DMS 273 treated with DMSO at 0.1 percent for 48 hours (cell line): ENCODE measurements at places on chromosomes 5 and 9.

DNA sequence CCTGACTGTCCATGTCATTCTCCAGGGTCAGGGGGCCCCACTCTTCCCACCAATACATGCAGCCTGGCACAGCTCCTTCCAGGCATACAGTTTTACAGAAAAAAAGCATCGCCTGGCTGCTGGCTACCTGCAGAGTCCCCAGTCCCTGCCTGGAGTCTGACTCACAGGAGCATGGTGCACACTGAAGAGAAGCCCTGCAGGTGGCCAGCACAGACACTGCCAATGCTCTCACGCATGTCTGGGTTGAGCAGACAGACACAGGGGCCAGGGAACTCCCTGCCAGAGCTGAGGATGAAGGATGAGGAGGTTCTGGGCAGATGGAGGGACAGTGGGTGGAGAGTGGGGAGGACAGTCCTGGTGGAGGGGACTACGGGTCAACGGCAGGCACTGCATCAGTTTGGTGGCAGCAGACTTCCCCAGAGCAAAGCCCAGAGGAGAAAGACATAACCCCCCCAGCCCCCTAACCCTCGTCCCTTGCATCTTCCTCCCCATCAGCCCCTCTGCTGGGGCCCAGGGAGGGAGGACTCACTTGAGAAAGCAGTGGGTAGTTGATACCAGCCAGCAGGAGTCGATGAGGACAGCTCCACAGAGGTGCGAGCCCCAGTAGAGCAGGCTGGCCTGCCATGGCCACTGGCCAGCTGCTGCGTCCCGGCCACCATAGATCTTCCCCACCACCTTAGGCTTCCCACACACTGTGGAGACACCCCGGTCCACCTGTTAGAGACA is 72.9 kb upstream of the SPTLC1 start:
- DNase-seq: no peak

- no peak for DNase-seq
Observed at GRCh38 chr5:53110156-53110555, 599 bp upstream of the MOCS2 start.

GRCh38 chr5:53362521-53362941 is 117.9 kb upstream of the FST start:
- DNase-seq: no peak

GRCh38 chr9:112755675-112756074 is 5.1 kb downstream of the SNX30 start:
- no peak for DNase-seq

DNA sequence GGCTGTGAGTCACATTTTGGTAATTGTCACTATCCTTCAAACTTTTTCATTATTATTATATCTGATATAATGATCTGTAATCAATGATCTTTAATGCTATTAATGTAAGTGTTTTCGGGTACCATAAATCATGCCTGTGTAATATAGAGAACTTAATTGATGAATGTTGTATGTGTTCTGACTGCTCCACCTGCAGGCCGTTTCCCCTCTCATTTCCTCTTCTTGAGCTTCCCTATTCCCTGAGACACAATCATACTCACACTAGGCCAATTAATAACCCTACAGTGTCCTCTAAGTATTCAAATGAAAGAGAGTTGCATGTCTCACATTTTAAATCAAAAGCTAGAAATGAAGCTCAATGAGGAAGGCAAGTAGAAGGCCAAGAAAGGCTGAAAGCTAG is 420.9 kb upstream of the SGCD start:
- DNase-seq: no peak

DNA sequence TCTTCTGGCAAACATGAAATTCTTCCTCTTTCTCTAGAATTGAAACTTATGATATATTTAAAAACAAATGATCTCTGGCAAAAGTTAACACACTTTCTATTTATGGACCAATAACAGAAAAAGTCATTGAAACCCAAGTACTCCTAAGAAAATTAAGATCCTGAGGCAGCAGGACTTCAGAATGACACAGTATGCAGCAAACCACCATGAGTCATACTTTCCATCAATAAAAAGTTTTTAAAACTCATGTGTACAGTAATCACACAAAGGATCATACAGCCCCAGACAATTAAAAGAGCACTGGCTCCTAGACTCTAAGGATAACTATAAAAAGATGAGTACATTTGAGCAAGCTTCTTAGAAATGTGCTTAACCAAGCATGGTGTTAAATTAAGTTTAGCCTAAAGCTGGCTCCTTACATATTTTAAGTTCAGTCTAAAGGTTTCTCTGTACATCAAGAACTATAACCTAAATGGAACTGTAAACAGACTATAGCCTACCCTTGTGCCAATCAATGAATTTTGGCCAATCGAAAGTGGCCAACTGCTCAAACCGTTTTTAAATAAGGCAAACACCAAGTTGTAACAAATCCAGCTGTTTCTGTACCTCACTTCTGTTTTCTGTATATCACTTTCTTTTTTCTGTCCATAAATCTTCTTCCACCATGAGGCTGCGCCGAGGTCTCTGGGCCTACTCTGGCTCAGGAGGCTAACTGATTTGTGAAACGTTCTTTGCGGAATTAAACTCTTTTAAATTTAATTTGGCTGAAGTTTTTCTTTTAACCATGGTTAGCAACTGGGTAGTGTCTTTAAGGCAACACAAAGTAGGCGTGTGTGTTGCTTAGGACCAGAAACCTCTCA is 232.1 kb upstream of the PIK3R1 start:
- DNase-seq: no peak

DNA sequence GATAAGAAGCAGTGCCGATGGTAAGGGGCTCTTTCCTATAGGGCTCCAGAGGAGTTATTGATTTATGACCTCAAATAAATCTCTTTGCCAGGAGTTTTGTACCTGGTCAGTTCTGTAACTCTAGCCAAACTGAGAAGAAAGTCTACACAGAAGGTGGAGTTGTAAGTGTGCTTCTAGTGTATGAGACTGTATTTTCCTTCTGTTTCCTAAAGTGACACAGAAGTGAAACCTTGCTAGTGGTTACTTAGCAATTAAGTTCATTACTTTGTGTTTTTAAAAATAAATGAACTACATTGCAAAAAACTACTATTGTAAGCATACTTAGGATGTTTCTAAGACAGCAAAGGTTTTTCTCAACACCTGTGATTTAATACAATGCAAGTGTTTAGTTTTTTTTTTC is 48.7 kb upstream of the ACTBL2 start:
- no peak for DNase-seq

DNA sequence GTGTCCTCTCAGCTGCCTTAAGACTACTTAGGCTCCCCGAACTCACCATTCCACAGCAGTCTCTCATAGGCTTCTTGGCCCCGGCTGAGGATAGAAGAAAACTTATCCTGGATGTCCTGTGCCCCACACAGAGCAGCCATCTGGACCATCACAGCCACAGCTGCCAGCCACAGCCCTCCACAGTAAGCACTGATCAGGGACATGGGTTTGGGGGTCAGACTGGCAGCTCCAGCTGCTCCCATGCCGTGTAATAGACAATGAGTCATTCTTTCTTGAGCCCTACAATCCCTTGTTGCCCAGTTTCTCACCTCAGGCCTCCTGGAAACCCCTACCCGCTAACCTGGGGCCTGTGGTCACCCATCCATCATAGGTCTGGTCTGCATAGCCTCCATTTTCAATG is 5.7 kb downstream of the CREB3 start:
- DNase-seq: peak; percentile 34

DNA sequence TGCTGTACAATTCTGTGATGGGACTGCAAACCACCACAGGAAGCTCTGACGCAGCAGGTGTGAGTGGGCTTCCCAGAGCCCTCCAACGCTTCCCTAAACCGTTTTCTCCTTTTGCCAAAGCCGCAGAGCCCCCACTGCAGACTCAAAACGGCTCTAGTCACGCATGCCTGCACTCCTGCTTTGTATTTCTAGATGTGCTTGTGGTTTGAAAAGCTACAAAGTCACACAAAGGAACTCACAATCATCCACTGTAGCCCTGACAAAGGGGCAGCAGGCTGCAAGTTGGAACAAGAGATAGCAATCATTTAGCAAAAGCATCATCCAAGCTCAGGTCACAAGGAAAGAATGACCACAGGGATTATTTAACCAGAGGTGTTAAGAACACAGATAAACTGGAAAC is 79.3 kb downstream of the PTPN3 start:
- no peak for DNase-seq

DNA sequence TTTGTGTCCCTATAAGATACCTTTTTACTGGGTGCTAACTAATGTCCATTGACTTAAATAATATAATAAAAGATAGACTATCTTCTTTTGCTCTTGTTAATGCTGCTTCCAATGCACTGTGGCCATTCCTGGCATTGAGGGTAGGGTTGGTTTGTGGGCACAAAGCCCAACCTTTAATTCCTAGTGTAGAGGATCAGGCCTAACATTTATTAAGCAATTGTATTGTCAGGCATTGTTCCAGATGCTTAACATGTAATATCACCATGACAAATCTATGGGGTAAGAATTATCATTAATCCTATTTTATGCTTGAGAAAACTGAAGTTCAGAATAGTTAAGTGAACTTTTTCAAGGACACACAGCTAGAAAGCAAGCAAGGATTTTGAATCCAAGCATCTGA is 60.4 kb upstream of the GPBP1 start:
- no peak for DNase-seq

- DNase-seq: no peak
Observed at GRCh38 chr9:35195683-35196082, 33.9 kb downstream of the UNC13B start.

DNA sequence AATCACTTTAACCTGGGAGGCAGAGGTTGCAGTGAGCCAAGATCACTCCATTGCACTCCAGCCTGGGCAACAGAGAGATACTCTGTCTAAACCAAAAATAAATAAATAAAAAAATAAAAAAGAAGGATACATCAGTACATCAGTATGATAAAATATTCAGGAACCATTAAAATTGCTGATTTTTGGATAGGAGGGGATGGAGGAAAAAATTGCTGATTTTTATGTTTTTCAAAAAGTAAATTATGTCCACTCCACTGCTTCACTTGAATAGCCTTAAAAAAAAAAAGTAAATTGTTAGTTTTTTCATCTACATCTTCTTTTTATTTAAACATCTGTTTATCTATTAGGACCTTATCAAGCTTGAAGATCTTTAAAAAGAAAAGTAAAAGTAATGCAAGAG is 7.4 kb upstream of the GAPVD1 start:
- DNase-seq: no peak

DNA sequence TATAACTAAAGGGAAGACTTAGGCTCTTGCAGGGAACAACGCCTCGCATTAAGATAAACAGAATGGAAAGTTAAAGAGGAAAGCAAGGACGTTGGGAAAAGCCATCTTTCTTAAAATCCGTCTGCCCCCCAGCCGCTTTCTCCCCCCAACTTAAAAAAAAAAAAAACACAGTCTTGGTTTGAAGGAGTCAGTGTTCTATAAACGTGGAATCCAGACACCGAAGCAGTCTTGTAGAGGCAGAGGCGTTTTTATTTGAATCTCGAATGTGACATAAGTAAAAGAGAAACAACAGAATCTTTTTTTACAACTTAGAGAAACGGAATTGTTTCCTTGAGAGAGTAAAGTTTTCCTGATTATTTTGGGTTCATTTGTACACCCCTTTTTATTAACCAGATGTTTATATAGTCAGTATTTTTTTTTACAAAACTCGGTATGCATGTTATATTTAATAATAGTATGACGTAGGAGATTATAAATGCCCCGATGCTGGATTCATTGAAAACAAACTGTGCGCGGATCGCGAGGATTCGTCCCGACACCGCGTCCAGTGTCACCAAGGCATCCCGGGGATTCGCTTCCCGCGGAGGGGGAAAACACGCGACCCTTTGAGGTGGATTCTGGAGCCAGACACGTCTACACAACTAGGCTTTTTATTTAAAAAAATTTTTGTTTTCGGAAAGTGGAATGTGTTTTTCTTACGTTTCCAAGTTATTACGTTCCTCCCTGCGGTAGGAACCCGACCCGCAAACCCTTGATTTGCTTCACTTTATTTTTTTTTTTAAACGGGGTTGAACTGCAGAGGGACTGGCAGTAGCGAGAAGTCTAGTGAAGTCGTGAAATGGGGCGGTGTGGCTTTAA is 6.7 kb downstream of the PTCH1 start:
- no peak for DNase-seq
